NCI-H1092 treated with DMSO at 0.1 percent for 48 hours (cell line): ENCODE measurements at places on chromosomes 2 and 18.
A peak's percentile ranks its signal among the peaks of the same experiment; 100 is the strongest.

GRCh38 chr18:8167673-8168072, 441.6 kb upstream of the RAB12 start:
- DNase-seq = no peak

GRCh38 chr2:177691177-177691576, 298.6 kb downstream of the AGPS start:
- DNase-seq = no peak

- DNase-seq = no peak
Observed at GRCh38 chr2:37781028-37781427, 109.6 kb upstream of the CDC42EP3 start.

DNA sequence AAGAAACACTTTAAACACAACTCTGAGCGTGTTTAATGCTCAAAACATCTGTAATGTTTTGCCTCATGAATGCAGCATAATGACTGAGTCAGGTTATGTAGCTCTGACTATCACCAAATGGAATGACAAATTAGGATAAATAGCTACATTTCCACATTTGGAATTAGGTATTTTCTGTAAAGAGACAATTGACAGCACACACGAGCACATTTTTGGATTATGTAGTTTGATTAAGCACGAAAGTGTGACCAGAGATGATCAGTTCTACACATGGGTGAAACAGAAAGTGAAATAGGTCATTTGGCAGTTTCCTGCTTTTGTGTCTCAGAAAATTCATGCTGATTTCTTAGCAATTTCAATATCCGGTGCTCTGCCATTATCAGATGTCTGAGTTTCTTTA, 29.0 kb downstream of the LPIN1 start:
- no peak for DNase-seq

DNA sequence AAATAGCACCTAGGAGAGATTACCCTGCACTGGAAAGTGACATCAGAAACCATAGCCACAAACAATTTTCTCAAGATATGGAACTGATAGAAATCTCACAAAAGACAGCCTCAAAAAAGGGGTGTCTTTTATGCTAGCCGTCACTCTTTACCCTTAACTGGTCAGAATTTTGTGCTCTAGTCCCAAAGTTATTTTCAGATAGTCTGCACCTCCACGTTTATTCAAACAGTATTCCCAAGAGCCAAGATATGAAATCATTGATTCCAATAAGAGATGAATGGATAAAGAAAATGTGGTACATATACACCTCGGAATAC, 23.5 kb upstream of the PMAIP1 start:
- no peak for DNase-seq

GRCh38 chr2:36376319-36376765, 20.8 kb downstream of the CRIM1 start:
- DNase-seq = peak; percentile 23

GRCh38 chr2:126496493-126496892, 159.5 kb upstream of the GYPC start:
- no peak for DNase-seq

DNA sequence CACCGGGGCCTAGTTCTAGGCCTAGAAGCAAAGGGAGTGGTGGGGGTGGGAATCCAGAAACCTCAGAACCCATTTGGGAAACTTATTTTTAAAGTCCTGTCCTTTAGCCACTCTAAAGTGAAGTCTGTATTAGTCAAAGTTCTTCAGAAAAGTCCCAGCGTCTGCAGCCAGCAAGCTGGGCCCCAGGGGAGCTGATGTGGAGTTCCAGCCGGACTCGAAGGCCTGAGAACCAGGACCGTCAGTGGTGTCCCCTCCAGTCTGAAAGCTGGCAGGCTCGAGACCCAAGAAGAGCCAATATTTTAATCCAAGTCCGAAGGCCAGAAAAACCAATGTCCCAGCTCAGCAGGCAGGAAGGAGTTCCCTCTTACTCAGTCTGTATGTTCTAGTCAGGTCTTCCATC, 32.4 kb downstream of the ID2 start:
- DNase-seq = no peak

GRCh38 chr2:150978053-150978452, 283.6 kb downstream of the RBM43 start:
- DNase-seq = no peak

DNA sequence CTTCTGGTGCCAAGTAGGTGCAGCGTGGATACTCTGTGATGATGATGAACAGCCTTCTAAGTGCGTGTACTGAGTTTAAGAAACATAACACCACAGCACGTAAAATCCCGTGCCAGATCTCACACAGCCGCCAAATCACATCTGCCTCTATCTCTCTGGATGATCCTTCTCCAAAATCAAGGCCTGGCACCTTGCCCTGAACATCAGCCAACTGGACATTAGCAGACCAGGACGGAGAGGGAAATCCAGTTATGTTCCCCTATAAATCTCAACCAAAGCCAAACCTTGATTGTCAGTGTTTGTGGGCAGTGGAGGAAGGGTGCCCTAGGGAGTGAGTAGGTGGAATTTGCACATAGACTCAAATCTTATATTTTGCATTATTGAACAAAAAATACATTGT, 164.3 kb downstream of the MIB1 start:
- peak; percentile 26 for DNase-seq

- DNase-seq = no peak
Observed at GRCh38 chr2:45191976-45192375, 182.7 kb upstream of the SIX2 start.

DNA sequence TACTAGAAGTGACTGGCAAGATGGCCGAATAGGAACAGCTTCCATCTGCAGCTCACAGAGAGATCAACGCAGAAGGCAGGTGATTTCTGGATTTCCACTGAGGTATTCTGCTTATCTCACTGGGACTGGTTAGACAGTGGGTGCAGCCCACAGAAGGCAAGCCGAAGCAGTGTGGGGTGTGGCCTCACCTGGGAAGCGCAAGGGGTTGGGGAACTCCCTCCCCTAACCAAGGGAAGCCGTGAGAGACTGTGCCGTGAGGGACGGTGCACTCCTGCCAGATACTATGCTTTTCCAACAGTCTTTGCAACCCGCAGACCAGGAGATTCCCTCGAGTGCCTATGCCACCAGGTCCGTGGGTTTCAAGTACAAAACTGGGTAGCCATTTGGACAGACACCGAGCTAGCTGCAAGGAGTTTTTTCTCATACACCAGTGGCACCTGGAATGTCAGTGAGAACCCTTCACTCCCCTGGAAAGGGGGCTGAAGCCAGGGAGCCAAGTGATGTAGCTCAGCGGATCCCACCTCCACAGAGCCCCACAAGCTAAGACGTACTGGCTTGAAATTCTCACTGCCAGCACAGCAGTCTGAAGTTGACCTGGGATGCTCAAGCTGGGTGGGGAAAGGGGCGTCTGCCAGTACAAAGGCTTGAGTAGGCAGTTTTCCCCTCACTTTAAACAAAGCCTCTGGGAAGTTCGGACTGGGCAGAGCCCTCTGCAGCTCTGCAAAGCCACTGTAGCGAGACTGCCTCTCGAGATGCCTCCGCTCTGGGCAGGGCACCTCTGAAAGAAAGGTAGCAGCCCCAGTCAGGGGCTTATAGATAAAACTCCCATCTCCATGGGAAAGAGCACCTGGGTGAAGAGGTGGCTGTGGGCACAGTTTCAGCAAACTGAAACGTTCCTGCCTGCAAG, 40.1 kb downstream of the PLEK start:
- no peak for DNase-seq

- no peak for DNase-seq
Observed at GRCh38 chr2:181312515-181312927, 144.7 kb upstream of the ITGA4 start.

- DNase-seq = no peak
Observed at GRCh38 chr2:208366215-208367127, 40.1 kb upstream of the PTH2R start.

DNA sequence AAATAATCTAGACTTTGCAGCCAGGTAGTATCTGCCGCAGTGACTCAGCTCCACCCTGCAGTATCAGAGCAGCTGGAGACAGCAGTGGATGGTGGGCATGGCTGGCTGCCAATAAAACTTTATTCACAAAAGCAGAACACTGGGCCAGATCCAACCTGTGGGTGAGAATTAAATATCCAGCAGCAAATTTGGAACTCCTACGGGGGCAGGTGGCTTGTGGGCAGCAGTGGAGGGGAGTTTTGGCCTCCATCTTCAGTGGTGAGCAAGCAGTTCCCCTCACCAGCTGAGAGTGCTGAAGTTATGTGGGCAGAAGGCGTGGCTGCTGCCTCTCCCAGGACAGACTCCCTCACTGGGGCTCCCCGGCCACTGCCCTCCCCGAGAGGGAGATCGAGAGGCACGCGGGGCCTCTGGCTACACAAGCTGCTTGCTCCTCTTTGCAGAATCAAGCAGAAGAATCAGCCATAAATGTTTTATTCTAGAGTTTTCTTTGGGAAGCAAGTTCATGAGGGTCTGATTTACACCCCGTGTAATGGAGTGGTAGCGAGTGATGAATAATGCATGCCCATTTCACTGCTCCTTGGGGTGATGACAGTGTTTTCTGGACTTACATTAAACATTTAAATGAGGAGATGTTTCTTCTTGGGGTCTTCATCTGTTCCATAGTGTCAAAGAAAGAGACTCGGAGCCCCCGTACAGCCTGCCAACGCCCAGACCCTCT, 204.3 kb downstream of the SEPTIN10 start:
- DNase-seq = no peak

- DNase-seq = no peak
Observed at GRCh38 chr2:240203788-240204270, 63.4 kb upstream of the OTOS start.

DNA sequence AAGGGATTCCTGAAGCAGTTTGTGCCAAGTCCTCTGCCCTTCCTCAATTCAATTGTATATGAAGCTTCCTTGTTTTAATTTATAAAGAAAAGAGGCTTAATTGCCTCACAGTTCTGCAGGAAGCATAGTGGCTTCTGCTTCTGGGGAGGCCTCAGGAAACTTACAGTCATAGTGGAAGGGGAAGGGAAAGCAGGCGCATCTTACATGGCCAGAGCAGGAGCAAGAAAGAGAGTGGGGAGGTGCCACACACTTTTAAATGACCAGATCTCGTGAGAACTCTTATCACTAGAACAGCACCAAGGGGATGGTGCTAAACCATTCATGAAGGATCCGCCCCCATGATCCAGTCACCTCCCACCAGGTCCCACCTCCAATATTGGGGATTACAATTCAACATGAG, 114.2 kb downstream of the SGPP2 start:
- DNase-seq = no peak

GRCh38 chr18:424071-424661, 76.3 kb downstream of the COLEC12 start:
- DNase-seq = no peak

DNA sequence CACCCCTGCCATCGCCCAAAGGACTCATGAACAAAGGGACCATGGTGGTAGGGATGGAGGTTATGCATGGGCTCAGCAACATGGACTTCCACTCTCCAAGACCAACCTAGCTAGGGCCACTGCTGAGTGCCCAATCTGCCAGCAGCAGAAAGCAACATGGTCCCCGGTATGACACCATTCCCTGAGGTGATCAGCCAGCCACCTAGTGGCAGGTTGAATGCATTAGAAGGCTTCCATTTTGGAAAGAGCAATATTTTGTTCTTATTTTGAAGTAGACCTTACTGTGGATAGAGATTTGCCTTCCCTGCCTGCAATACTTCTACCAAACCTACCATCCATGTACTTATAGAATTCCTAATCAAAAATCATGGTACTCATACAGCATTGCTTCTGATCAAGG, 99.8 kb downstream of the METTL4 start:
- no peak for DNase-seq

DNA sequence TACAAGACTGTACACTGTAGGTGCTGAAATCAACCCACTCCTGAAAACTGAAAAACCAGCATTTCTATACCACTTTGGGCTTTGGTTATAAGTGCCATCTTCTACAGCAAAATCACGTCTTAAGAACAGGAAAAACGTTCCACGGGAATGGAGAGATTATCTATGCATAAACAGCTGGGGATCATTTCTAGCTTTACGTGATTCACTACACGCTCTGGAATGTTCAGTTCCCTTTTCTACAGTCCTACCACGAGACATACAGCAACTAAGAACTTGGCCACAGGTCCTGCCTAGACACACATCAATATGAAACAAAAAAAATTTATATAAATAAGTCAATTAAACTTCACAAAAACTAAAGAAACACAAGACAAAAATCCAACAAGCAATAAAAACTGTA, 3.6 kb downstream of the CXCR4 start:
- DNase-seq = no peak

- DNase-seq = no peak
Observed at GRCh38 chr18:13437796-13438506, 219.4 kb downstream of the LDLRAD4 start.

- peak; percentile 24 for DNase-seq
Observed at GRCh38 chr18:21997207-21998143, 171.9 kb upstream of the GATA6 start.

- DNase-seq = no peak
Observed at GRCh38 chr2:150125708-150126107, 361.8 kb downstream of the RND3 start.

GRCh38 chr2:202690321-202690900, 55.6 kb downstream of the FAM117B start:
- DNase-seq = no peak

DNA sequence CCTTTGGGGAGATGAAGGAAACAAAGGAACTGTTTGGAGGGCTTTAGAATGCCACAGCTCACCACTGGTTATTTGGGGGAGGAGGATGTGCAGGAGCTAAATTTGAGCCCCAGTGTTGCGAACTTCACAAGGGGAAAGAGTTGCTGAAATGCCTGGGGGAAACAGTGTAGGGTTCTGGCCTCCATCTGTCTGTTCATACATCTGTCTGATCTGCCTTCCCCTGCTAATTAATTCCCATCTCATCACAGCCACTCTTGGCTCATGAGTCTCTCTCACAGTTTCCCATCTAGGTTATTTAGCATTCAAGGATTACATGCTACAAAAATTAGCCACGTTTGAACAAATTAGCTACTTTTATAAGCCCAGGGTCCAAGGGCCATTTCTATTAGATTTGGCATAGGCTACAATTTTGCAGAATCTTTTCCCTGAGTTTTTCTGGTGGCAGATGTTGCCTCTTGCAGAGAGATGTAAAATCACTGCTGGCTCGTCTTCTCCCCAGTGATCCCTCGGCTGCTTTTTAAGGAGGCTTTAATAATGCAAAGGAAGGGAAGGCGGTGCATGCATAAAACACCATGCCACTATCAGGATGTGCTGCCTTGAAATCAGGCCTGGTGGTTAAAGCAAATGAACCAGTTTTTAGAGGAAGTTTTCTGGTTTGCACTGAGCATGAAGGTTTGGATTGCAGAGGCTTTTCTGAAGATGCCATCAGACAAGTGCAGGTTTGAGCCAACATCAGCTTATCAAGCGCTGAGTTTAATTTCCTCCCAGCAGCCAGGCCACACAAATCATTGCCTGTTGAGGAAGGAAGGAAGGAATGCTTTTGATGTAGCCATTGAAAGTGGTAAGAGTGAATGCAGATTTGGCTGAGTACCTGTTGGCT, 35.0 kb downstream of the ADD2 start:
- no peak for DNase-seq
